Activated CD8-positive, alpha-beta memory T cell treated with anti-CD3 and anti-CD28 coated beads for 1 hour (primary cell): ENCODE measurements at places on chromosomes 11 and 22.

- DNase-seq = no peak
Measured at GRCh38 chr11:62953811-62954210, 31.0 kb downstream of the SLC22A6 start.

- no peak for DNase-seq
Measured at GRCh38 chr22:21640810-21641209, 1.3 kb upstream of the SDF2L1 start.

- no peak for DNase-seq
Measured at GRCh38 chr22:47203554-47203991, 441.1 kb downstream of the TBC1D22A start.

GRCh38 chr11:126102436-126102981, 39.8 kb upstream of the CDON start:
- no peak for DNase-seq

GRCh38 chr22:45881524-45881875, 95.5 kb downstream of the WNT7B start:
- DNase-seq = no peak

- DNase-seq = no peak
Measured at GRCh38 chr11:92457250-92457649, 232.6 kb downstream of the FAT3 start.

DNA sequence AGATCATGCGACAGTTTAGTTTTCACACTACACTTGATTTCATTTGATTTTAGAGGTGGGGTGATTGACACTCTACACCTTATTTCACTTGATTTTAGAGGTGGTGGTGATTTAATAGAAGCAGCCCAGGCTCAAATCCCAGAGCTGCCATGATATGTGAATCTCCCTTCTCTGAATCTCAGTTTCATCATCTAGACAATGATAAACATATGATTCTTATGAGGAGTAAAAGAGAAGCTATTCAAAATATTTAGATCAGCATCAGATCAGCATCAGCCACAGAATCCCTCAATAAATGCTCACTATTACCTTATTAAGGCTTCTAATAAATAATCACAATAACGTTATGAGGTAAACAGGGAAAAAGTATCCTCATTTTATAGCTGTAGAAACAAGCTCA, 98.8 kb downstream of the MSANTD4 start:
- no peak for DNase-seq

GRCh38 chr22:43038325-43038724, 23.4 kb upstream of the PACSIN2 start:
- no peak for DNase-seq

DNA sequence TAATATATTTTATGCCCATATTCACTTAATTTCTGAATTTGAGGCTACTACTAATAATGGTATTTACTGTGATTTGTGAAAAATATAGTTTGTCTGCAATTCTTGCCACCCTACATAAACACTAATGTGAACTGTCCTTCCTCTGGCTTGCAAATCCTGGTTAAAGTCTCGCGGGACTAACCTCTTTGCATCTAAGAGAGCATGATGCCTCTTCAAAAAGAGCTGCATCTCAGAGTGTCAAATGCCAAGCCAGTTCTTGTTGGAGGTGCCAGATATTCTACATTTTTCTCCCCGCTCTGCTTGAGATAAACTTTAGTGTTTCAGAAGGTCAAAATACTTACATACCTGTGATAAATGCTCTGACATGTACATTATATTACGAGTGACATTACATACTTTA, 2.1 kb downstream of the ARHGAP42 start:
- no peak for DNase-seq

- no peak for DNase-seq
Measured at GRCh38 chr11:36147491-36147890, 141.7 kb downstream of the COMMD9 start.

DNA sequence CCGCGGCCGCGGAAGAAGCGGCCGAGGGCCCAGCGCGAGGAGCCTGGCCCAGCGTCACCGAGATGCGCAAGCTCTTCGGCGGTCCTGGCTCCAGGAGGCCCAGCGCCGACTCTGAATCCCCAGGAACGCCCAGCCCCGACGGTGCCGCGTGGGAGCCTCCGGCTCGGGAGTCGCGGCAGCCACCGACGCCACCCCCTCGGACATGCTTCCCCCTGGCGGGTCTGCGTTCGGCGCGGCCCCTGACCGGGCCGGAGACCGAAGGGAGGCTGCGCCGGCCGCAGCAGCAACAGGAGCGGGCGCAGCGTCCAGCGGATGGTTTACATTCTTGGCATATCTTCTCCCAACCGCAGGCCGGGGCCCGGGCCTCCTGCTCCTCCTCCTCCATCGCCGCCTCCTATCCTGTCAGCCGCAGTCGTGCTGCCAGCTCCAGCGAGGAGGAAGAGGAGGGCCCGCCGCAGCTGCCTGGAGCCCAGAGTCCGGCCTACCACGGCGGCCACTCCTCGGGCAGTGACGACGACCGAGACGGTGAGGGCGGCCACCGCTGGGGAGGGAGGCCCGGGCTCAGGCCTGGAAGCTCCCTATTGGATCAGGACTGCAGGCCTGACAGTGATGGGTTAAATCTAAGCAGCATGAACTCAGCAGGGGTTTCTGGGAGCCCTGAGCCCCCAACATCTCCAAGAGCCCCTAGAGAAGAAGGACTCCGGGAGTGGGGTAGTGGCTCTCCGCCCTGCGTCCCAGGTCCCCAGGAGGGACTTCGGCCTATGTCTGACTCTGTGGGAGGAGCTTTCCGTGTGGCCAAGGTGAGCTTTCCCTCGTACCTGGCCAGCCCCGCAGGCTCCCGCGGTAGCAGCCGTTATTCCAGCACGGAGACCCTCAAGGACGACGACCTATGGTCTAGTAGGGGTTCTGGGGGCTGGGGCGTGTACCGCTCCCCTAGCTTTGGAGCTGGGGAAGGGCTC, 1.2 kb downstream of the ARHGEF17 start:
- no peak for DNase-seq

- DNase-seq = no peak
Measured at GRCh38 chr11:118003456-118003855, 17.3 kb downstream of the IL10RA start.

GRCh38 chr11:70568814-70569617, 170.7 kb downstream of the CTTN start:
- no peak for DNase-seq

DNA sequence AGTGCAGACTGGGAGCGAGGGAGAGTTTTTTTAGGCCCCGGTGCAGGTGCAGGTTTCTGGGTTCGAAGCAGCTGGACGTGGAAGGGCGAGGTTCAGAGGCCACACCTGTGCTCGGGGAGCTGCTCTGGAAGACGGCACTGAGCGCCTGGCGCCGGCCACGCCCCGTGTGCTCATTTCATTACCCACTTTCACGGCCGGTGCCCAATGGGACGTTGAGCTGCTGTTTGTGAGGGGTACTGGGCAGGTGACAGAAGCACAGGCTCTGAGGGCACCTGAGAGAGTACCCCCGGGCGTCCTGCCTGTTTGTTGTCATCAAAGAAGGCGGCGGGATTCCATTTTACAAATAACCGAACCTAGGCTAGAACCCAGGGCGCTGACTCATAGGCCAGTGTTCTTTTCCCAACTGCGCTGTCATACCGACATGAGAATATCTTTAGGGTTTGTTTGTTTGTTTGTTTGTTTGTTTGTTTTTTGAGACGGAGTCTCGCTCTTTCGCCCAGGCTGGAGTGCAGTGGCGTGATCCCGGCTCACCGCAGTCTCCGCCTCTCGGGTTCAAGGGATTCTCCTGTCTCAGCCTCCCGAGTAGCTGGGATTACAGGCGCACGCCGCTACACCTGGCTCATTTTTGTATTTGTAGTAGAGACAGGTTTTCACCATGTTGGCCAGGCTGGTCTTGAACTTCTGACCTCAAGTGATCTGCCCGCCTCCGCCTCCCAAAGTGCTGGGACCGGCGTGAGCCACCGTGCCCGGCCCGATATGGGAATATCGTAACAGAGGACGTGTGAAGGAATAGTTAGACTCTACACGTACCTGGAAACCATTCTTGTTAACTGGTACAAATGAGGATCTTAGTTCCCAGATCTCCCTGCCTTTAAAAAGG, 16.6 kb upstream of the SPTBN2 start:
- no peak for DNase-seq

GRCh38 chr11:68371171-68372041, 59.0 kb downstream of the LRP5 start:
- no peak for DNase-seq

DNA sequence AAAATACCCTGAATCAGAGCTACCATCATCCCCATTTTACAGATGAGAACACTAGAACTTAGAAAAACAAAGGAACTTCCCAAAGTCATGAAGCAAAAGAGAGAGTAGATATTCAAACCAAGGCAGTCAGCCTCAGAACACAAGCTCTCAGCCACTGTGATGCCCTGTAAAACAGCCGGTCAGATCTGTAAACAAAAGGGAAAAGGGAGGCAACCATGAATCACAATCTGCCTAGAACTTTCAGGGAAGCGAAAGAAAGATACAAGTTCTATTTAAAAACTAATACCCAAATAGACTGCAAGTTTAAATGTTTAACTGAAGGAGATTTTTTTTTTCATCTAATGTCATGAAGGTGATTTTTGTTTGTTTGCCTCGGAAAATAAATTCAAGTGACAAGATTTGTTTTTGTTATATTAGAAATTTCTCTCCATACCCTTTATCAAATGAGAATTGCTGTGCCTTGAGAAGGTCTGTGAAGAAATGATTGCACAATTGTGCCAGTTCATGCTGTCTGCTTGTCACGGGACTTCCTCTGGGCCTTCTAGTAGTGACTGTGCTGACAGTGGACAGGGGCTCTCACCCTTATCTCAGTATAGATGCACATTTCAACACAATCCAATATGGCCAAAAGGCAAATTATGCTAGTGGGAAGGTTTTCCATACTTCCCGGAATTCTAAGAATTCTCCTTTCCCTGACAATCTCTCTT, 11.7 kb downstream of the SAA1 start:
- no peak for DNase-seq

DNA sequence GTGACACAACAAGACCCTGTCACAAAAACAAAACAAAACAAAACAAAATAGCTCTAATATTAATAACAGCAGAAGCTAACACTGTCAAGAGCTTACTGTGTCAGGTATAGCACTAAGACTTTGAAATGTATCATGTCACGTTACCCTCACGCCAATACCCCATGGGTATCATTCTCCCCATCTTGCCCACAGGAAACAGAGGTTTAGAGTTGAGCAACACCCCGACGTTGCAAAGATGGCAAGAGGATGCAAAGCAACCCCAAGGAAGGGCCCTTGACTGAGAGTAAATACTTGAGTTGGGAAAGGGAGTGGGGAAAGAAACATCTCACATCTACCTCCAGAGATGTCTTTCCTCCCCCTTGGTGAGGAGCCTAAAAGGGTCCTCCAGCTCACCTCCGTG, 366.8 kb downstream of the LARGE1 start:
- DNase-seq = no peak

- no peak for DNase-seq
Measured at GRCh38 chr11:117143390-117143789, 697 bp upstream of the PAFAH1B2 start.

GRCh38 chr22:25114369-25115362, 85.0 kb upstream of the CRYBB3 start:
- DNase-seq = no peak

DNA sequence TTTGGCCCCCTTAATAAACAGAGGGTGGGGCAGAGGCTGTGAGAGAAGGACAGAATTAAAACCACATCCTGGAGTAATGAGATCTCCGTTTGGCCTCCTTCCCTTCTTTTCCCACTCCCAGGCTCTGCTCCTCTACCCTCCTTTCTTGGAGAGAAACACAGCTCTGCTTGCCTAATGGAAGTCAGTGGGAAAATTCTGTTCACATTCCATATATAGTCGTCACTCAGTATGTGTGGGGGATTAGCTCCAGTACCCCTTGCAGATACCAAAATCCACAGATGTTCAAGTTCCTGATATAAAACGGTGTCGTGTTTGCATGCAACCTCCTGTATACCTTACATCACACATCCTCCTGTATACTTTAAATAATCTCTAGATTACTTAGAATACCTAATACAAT, 37.6 kb upstream of the THY1 start:
- DNase-seq = no peak

DNA sequence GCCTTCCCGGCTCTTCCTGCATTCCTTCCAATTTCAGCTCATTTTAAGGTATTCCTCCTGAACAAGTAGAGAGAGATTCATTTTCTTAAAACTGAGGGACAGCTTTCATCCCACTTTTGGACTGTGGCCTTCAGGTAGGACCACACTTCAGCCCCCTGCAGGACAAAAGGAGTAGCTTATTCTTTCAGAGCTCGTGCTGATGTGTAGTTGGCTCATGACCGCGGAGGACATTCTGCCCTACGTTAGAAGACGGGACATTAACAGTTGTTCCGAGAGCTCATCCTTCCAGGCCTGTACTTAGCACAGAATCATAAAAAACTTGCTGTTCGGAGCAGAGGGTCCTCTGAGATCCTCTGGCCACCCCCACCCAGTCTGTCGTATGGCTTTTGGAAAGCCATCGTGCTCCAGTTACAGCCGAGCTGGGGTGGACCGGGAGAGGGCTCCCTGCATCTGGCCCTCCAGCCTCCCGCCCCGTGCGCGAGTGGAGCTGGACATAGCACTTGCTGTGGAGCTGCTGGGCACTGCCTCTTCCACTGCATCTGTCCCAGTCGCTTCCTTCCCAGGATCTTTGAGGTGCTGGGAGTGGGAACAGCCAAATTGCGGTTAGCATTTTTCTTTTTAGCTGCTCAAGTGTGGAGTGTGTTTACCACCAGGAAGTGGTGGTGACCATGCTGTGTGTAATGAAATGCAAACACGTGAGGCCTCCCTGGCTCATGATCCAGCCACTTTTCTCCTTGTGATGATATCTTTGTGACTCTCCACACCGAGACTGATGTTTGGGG, 250.3 kb downstream of the TBC1D22A start:
- no peak for DNase-seq

DNA sequence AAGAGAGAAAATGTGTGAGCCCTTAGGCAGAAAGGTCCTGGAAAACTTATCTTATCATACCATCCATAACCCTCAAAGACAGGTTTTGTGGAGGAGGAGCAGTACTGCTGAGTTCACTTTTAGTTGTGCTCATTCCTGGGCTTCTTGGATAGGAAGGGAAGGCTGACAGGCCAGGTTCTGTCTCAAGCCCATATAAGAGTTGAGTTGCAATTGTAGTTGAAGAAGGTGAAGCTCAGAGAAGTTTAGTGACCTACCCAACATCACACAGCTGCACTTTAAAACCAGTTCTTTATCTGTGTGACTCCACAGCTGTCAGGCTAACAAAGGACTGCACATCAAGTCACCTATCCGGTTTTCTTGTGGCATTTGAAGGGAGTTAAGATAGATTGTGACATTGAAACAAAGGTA, 13.0 kb downstream of the TEAD1 start:
- DNase-seq = no peak
